ENCODE measurements at places on chromosomes 7 and 10. TPM values are rescaled to one million over a fixed set of nuclear protein-coding genes. Genes with fewer than 3 reads are reported as not detected.

- DNase-seq, result no peak
- H3K4me1 ChIP-seq, result peaks cover 18% of the 10 kb centered on the region
- peaks cover 47% of the 10 kb centered on the region for H3K36me3 ChIP-seq
- no peaks in the 10 kb centered on the region for H3K27me3 ChIP-seq
- no peak overlapping the region for H3K4me3 ChIP-seq
- peak overlapping the region; percentile 65 for H3K27ac ChIP-seq
Observed at GRCh38 chr7:43639858-43640491, 57.1 kb downstream of the STK17A start.

DNA sequence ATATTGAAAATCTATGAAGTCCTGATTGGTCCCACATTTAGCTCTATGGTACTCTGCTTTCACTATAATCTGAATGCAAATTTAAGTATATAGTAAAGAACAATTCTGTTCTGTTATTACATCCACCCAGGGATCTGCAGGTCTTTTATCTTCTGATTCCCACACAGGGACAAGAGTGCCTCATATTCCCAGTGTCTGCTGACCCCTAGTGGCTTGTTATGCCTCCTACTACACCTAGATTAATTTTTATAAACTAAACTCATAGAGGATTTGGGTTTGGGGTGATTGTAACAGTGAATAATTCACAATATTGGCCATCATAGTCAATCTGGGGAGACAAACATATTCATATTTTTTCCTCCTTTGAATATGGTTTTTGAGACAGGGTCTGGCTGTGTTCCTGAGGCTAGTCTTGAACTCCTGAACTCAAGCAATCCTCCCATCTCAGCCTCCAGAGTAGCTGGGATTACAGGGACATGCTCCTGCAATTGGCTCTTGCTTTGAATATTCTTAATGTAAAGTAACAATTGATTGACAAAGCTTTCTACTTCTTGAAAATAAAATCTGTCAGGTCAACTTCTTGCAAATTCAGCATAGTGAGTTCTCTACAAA is 282.1 kb downstream of the KCND2 start:
- H3K4me3 ChIP-seq, result no peak overlapping the region
- H3K27ac ChIP-seq, result no peak overlapping the region
- no peaks in the 10 kb centered on the region for H3K4me1 ChIP-seq
- peak; percentile 23 for DNase-seq

The MAT1A gene
- not detected for total RNA-seq

The AKR1C8 gene
- 0.72 TPM for total RNA-seq

- H3K36me3 ChIP-seq, result no peaks in the 10 kb centered on the region
- H3K4me1 ChIP-seq, result peaks cover 14% of the 10 kb centered on the region
- H3K27ac ChIP-seq, result no peak overlapping the region
- DNase-seq, result no peak
- no peak overlapping the region for H3K4me3 ChIP-seq
- no peaks in the 10 kb centered on the region for H3K27me3 ChIP-seq
Observed at GRCh38 chr10:17066807-17067206, 62.8 kb downstream of the CUBN start.

The MACROH2A2 gene
- total RNA-seq, result 15.8 TPM

GRCh38 chr10:112395809-112396530 is 22.1 kb downstream of the ACSL5 start:
- H3K4me1 ChIP-seq, result no peaks in the 10 kb centered on the region
- H3K27ac ChIP-seq, result no peak overlapping the region
- no peaks in the 10 kb centered on the region for H3K27me3 ChIP-seq
- no peak for DNase-seq
- H3K4me3 ChIP-seq, result no peak overlapping the region

DNA sequence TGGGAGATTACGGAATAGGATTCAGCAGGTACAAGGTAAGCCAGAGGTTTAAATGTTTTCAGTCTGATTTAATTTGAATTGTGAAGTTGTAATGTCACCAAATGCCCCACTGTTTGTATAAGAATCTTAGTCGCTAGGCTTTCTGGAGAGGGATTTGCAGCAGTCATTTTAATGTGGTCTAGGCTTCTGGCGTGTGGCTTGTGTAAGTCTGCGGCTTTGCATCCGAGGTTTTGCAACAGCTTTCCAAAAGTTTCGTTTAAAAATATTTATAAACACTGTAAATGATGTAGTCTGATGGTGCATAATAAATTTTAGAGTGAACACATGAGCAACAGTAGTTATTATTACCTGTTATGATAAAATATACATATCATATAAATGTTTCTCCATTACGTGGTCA is 26.1 kb upstream of the BHLHA15 start:
- DNase-seq, result no peak
- peaks cover 2% of the 10 kb centered on the region for H3K36me3 ChIP-seq
- H3K27ac ChIP-seq, result no peak overlapping the region
- no peaks in the 10 kb centered on the region for H3K4me1 ChIP-seq
- H3K4me3 ChIP-seq, result no peak overlapping the region

The SSC4D gene
- total RNA-seq, result 1.2 TPM

DNA sequence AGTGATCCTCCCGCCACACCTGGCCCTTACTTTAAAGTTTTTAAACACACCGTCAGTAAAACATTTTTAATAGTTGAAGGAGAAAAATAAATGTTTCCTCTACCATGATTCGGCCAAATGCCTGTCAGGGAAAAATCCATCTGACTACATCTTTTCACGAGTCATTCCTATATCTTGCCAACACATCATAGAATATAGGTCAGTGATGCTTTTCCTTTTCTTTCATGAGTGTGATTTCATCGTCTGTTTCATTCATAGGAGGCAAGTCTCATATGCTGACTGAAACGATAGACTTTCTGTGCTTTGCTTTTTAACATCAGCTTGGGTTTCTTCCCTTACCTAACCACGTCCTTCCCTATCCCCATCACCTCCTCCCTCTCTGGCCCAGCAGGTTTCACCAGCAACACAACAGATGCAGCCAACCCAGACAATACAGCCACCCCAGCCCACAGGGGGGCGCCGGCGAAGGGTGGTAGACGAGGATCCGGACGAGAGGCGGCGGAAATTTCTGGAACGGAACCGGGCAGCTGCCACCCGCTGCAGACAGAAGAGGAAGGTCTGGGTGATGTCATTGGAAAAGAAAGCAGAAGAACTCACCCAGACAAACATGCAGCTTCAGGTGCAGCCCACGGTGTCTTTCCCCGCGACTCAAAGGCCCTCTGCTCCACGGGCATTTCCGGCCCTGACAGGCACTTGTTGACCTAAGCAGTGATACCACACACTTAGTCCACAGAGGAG is 149.2 kb downstream of the TRIL start:
- H3K4me1 ChIP-seq, result no peaks in the 10 kb centered on the region
- H3K27me3 ChIP-seq, result no peaks in the 10 kb centered on the region
- no peak overlapping the region for H3K27ac ChIP-seq
- H3K4me3 ChIP-seq, result no peak overlapping the region
- H3K36me3 ChIP-seq, result peaks cover 48% of the 10 kb centered on the region

DNA sequence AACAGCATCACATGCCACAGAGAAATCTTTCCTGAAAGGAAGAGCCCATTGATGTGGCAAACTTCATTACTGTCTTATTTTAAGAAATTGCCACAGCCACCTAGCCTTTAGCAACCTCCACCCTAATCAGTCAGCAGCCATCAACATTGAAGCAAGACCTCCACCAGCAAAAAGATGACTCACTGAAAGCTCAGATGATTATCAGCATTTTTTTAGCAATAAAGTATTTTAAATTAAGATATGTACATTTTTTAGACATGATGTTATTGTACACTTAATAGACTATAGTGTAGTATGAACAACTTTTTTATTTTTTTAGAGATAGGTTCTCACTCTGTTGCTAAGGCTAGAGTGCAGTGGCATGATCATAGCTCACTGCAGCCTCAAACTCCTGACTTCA is 14.8 kb downstream of the STEAP1B start:
- H3K27me3 ChIP-seq, result no peaks in the 10 kb centered on the region
- H3K4me3 ChIP-seq, result no peak overlapping the region
- H3K27ac ChIP-seq, result no peak overlapping the region
- no peaks in the 10 kb centered on the region for H3K36me3 ChIP-seq

DNA sequence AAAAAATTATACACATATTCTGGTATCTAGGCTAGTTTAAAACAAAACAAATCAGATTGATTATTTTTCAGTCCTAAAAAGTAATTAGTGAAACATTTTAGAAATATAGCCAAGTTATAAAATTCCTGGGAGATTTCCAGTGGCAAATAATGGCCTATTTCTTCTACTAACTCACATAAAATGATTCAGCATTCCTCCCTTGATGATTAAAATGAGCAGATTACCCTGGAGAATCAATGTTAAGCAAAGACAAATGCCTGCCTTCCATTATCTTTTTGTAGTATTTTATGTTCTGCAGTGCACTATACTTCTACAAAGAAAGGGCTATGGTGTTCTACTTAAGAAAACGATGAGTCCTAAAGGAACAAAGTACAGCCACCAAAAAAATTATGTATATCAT is 53.6 kb downstream of the PARD3 start:
- H3K36me3 ChIP-seq, result no peaks in the 10 kb centered on the region
- no peak overlapping the region for H3K27ac ChIP-seq
- no peak for DNase-seq
- H3K4me1 ChIP-seq, result peaks cover 37% of the 10 kb centered on the region
- H3K4me3 ChIP-seq, result no peak overlapping the region

The COL13A1 gene
- total RNA-seq, result 2.4 TPM

The PDGFA gene
- total RNA-seq, result 19.7 TPM

- no peaks in the 10 kb centered on the region for H3K27me3 ChIP-seq
- no peak for DNase-seq
- no peaks in the 10 kb centered on the region for H3K4me1 ChIP-seq
- H3K36me3 ChIP-seq, result no peaks in the 10 kb centered on the region
Observed at GRCh38 chr7:22629056-22629455, 97.9 kb upstream of the IL6 start.

- no peaks in the 10 kb centered on the region for H3K4me1 ChIP-seq
- no peaks in the 10 kb centered on the region for H3K36me3 ChIP-seq
- H3K4me3 ChIP-seq, result no peak overlapping the region
- DNase-seq, result no peak
- no peaks in the 10 kb centered on the region for H3K27me3 ChIP-seq
Observed at GRCh38 chr10:72852508-72852907, 41.0 kb upstream of the OIT3 start.

The CALML5 gene
- total RNA-seq, result not detected
